BE2C (cell line): ENCODE measurements at places on chromosomes 1 and 21.
A peak's percentile ranks its signal among the peaks of the same experiment; 100 is the strongest.

DNA sequence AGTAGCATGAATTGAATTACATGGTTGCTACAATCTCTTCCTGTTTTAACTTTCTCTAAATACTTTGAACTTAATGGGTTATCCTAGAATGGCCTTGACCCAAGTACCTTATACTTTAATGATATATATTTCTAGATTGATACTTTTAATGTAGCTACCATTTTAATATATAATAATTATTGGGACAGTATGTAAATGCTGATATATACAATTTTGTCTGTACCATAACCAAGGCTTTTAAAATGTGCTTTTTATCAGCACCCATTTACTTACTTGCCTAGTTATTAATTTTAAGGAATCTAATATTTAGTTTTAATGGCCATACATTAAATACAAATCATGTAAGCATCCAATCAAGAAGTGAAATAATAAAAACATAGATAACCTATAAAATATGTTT is 13.4 kb downstream of the HIPK1 start:
- DNase-seq = no peak

DNA sequence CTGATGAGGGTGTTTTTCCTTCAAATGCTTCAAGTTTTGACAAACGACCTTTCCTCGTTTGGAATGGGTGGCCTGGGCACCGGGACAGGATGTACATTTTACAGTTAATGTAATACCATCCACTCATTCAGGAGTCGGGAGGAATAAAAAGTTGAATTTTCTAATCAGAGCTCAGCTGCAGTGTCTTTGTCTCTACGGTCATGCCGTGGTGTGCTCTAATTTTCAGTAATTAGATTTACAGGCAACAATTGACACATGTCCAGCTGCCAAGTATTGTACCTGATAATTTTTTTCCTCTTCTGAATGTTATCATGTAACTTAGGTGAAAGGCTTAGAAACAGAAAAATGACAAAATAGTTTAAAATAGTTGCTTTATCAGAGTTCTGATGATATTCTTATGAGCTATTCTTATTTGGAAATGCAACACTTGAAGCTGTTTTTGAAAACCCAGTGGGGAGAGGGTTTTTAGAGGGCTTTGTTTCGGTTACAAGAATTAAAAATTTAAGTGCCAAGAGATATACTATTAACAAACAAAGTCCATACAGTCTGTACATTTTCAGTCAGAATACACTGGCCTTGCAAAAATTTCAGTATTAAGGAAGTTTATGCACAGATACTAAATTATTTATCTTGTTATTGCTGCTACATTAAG is 1.0 kb downstream of the CDKN2C start:
- no peak for DNase-seq

DNA sequence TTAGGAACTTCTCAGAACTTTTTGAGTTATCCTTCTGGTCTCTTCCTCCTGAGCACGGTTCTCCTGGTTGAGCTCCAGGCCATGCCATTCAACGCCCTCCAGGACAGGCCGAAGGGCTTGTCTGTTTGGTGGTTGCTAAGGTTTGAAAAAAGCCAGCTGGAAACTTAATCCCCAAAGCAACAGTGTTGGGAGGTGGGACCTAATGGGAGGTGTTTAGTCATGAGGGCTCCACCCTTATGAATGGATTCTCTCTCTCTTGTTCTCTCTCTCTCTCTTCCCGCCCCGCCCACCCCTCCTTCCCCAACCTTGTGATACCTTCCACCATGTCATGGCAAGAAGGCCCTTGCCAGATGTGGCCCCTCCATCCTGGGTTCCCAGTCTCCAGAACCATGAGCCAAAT is 829 bp downstream of the KCNE1 start:
- DNase-seq = no peak

DNA sequence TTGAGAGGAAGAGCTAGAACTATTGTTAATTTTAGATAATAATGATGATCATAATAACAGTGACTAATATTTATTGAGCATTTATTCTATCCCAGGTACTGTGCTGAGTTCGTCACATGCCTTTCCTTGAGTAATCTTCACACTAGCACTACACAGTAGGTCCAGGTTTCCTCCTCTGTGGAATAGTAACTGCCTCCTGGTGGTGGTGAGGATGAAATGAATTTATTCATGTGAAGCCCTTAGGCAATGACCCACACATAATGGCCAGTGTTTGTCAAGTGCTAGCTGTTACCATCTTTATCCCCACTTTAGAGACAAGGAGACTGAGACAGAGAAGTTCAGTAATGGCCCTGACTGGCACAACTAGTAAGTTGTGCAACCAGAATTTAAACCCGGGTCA is 5.9 kb downstream of the NIPAL3 start:
- no peak for DNase-seq

DNA sequence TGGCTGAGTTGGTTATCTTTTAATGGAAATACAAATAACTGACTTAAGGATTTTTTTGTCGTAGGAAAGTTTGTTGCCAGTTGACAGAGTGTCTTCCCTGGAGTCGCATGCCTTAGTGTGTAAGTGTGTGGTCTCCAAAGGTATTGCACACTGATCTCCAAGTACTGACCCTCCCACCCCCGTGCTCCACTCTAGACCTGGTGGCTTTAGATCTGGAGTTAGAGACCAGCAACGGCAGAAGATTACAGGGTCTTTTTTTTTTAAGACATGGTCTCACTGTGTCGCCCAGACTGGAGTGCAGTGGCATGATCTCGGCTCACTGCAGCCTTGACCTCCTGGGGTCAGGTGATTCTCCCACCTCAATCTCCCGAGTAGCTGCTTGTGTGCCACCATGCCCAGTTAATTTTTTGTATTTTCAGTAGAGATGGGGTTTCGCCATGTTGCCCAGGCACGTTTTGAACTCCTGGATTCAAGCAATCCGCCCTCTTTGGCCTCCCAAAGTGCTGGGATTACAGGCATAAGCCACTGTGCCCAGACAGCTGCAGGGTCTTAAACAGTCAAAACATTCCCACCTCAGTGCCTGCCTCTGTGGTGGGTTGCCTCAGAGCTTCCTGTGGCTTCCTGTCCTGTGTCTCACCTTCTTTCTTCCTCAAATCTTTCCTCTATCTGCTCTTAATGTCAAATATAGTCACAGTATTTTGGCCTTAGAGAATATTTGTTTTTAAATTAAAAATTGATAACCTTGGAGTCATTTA is 6.9 kb downstream of the TRAPPC10 start:
- no peak for DNase-seq

DNA sequence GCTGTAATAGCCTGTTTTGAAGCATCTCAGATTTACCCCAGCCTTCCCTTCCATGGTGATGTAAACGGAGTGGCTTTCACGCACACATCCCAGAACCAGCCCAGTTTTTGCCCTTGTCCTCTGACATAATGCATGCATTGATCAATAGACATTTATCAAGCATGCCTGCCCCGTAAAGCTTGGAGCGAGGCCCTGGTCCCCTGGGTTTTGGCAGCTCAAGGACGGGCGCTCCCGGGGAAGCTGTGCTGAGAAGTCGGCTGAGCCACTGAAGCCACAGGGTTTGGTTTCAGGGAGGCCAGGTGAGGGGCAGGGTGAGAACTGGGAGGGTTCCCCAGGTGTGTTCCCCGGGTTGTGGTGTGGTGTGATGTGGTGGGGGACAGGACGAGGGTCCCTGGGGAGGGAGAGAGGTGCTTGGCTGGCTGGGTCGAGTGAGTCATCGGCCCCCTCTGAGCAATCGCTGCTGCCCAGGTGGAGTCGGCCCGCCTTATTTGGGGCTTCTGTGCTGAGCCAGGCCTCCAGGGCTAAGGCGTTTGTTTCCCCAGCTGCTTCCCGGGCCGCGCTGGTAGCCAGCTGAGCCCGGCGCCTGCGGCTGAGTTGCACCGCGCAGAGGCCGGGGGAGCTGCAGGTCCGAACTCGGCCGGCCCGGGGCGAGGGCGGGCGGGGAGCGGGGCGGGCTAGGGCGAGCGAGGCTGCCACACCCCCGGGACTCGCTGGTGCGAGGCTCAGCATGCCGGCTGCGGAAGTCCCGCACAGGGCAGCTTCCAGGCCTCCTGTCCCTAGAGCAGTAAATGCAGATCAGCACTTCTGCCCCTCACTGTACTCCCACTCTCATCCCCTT is 23.6 kb downstream of the ATP2B4 start:
- peak; percentile 88 for DNase-seq

DNA sequence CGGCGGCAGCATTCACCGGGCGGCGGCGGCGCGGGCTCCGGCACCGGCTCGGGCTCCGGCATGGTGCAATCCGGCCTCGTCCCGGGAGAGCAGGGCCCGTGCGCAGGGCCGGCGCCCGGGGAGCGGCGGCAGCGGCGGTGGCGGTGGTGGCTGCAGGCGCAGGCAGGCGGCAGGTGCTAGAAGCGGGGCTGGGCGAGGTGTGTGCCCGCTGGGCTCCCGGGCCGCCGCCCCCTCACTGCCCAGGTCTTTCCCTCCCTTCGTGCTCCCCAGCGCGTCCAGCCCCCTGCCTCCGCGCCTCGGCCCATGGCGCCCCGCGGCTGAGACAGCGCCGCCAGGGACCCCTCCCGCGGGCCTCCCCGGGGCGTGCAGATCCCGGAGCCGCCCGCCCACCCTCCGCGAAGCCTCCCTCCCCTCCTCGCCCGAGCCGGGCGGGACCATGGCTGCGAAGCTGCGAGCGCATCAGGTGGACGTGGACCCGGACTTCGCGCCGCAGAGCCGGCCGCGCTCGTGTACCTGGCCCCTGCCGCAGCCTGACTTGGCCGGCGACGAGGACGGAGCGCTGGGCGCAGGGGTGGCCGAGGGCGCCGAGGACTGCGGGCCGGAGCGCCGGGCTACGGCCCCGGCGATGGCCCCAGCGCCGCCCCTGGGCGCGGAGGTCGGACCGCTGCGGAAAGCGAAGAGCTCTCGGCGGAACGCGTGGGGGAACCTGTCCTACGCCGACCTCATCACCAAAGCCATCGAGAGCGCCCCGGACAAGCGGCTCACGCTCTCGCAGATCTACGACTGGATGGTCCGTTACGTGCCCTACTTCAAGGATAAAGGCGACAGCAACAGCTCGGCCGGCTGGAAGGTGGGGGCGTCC is 492 bp downstream of the FOXO6 start:
- no peak for DNase-seq

DNA sequence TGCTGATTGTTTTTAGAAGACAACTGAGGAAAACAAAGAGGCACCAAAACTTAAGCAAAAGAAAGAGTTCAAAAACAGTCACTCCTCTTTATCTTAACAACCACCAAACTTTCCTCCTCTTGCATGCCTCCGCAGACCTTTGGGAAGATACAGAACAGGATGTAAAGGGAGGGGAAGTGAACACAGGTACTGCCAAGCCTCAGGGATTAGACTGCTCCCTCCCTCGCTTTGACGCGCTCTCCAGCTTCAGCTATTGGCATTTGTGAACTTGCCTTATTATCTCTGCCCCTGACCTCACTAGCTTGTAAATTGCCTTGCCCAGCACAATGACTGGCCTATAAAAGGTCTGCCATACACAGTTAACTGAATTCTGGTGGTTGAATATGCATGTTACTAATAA is 4.8 kb upstream of the SRP9 start:
- no peak for DNase-seq

- peak; percentile 56 for DNase-seq
Measured at GRCh38 chr1:16076031-16076864, 2.8 kb upstream of the FAM131C start.

GRCh38 chr1:234743791-234744611 is 134.0 kb upstream of the IRF2BP2 start:
- no peak for DNase-seq

- DNase-seq = peak; percentile 42
Measured at GRCh38 chr1:244460197-244460596, 876 bp upstream of the CATSPERE start.

GRCh38 chr1:226519716-226520598 is 28.6 kb upstream of the STUM start:
- no peak for DNase-seq

DNA sequence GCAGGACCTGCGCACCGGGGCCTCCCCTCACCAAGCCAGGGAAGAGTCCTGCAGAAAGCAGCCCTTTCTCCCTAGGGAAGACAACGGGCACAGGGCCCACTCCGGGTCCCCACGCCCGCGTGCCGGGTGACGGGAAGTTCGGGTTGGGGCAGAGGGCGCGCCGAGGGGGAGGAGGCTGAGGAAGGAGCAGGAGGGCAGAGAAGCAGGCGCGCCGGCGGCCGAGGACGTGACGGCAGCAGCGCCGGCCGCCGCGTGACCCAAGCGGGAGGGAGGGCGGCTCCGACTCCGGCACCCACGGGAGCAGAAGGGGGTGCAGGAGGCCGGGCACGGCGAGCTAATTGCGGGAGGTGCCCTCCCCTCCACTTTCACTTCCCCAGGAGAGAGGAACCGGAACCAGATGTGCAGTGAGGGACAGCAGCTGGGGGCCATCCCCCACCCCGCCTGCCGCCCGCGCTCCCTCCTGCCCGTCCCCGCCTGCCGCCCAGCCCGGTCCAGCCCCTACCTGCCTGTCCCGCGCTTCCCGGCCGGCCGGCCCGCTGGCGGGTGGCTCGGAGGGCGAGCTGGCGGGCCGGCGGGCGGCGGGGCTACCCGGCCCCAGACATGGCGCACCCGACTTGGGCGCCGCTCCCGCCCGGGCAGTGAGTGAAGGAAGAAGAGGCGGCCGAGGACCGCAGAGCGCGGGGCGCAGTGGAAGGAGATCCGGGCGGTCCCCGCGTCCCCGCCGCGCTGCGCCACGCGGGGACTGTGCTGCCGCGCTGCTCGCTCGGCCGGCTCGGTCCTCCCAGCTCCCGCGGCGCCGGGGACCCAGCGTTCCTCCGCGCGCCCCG is 510 bp downstream of the DENND4B start:
- peak; percentile 70 for DNase-seq

DNA sequence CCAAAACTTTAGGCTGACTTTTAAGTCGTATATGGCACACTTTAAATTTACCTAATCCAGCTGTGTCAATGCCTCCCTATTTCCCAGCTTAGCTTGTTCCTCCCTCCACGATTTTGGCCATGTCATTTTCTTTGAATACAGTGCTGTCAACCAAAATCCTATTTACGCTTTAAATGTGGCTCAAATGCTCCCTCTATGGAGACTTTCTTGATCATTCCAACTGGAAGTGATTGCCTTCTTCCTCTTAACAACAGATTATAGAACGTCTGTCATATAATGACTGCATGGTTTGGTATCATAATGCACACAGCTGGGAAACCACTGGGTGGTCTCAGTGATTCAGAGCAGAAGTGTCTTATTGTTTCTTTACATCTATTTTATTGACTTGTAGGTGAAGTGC is 18.9 kb upstream of the BATF3 start:
- no peak for DNase-seq
